CD14-positive monocyte (primary cell): ENCODE measurements at places on chromosomes 11 and 22.

DNA sequence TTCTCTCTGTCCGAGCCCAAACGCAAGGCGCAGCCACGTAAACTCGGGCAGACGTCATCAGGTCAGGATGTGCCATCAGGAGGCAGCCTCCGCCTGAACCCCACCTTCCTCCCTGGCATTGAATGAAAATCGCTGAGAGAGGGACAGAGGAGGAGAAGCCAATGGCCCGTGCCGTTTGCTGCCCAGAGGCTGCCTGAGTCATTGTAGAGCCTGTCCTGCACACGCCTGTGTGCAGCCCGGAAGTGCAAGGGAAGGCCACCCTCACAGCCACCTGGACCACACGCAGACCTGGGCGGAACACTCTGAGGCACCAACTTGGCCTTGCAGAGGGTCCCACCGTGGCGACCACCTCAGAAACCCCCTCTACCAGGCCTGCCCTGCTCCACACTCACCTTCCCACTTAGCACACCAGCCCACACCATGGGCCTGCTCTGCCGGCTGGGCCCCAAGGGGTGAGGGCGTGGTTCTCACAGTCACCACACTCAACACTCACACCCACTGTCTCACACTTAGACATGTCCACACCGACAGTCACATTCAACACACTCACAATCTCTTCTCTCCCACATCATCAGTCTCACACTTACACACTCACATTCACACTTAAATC is 9.1 kb downstream of the CHID1 start:
- DNase-seq, result no peak

DNA sequence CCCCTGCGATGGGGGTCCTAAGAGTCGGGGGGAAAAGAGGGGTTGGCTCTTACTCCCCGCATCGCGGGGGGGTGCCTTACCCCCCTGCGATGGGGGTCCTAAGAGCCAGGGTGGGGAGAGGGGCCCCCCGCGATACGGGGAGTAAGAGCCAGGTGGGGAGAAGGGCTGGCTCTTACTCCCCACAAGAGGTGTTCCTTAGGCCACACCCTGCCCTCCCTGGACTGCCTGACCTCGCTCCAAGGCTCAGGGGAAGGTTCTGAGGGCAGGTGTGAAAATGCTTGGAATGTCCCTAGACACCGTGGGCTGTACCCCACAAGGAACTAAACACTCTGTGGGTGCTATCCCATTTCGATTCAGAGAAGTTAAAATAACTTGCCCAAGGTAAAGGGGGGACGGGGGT is 7.8 kb downstream of the UNC93B1 start:
- DNase-seq, result no peak

GRCh38 chr22:21082248-21082647 is 36.5 kb downstream of the LRRC74B start:
- no peak for DNase-seq

DNA sequence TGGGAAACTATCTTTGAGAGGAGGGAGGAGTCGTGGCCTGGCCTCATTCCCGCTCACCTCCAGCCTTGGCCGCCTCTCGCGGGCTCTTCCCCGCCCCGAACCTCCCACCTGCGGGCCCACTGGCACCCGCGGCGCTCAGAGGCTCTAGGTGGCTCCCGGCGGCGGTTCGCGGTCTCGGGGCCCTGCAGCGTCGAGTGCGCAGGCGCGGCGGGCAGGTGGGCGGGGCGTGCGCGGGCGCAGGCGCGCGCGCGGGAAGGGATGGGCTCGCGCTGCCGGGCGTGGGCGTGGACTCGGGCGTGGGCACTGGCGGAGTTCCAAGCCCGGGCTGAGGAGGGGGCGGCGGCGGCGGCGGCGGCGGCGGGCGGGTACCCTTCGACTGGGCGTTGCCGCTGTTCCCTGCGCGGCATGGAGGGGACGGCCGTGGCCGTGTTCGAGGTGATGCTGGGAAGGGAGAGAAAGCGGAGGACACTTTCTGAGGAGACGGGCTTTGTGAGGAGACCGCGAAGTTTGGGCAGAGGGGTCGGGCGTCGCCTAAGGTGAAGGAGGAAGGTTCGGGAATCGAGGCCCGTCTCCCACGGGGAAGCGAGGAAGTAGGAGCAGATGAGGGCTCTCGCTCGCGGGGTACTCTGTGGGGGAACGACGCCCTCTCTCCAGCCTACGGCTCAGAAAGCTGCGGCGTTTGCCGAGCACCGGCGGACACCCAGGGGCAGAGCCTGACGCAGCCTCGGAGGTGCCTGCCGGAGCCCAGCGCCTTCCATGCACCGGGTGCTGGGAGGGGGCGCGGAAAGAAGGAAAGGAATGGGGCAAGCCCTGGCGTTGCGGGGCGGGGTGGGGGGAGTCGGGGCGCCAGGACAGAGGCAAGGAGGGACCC is 15.7 kb upstream of the SPTBN2 start:
- DNase-seq, result peak; percentile 44

DNA sequence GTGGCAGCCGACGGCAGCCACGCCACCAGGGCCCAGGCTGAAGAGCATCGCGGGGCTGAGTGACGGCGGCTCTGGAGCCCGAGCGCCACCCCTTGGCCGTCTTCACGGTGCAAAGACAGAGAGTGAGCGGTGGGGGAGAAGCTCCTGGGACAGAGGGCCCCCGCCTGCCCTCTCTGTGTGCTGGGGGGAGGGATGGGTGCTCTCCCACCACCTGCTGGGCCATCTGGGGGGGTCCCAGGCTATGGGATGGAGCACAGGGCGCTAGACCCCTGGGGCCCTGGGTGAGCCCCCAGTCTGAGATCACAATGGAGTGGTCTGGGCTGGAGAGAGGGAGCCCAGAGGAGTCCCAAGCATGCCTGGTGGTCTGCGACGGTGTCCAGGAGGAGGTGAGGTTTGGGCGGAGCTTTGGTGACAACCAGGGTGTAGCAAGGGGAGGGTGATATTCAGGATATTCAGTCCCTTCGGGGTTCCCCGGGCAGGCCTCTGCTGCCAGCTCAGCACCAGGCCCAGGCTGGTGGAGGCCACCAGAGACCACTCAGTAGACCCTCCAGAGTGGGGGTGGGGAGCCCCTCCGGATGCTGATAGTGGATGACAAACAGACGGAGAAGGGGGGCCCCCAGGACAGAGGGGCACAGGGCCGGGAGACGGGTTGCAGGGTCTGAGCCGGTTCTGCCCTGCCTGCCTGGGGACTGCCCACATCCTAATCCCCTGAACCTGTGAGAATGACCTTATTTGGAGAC is 78.1 kb upstream of the PRR5 start:
- DNase-seq, result no peak

GRCh38 chr11:103682318-103683184 is 353.9 kb upstream of the DDI1 start:
- DNase-seq, result peak; percentile 39

- DNase-seq, result no peak
These were observed 420 bp upstream of the TRIM44 start for GRCh38 chr11:35662061-35662648.

DNA sequence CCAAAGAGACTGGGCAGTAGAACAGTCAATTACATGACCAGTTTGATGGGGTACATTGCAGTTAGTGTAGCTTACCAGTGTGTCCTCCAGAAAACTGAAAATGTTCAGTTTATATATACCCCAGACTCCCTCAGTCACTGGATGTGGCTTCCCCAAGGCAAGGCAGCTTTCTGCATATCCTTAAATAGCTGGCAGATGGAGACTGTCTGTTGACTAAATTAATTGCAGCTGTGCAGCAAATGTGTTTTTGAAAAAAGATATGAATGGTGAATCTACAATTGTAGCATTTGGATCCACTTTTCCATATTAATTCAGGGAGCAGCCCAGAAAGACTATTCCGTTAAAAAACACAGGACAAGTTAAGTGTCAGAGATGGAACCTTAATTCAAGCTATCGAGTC is 565.1 kb upstream of the CCDC179 start:
- no peak for DNase-seq

GRCh38 chr11:22472306-22472705 is 134.1 kb downstream of the SLC17A6 start:
- DNase-seq, result no peak

DNA sequence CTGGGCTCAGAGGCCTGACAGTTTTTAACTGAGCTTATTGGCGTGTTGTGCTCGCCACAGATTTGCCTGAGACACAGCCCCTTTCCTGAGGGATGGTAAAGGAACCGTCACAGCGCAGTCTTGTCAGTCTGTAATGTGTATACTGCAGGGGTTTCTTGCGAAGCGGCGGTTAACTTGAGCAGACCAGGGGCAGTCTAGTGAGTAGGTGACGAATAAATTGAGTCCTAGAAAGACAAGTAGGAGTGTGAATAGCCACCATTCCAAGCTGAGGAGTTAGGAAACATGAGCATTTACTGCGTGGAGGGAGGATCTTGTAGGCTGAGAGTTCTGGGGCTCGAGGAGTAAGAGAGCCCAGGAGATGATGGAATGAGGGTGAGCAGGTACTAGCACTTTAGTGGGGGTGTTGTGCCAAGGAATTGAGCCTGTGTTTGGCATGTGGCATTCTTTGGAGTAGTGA is 1.4 kb downstream of the MED15 start:
- DNase-seq, result no peak

DNA sequence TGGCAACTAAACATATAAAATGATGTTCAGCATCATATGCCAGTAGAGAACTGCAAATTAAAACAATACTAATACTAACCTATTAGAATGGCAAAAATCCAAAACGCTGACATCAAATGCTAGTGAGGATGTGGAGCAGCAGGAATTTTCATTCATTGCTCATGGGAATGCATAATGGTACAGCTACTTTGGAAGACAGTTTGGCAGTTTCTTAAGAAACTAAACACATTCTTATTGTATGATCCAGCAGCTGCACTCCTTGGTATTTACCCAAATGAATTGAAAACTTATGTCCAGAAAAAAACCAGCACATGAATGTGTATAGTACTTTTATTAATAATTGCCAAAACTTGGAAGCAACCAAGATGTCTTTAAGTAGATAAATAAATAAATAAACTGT is 258.0 kb downstream of the TENM4 start:
- DNase-seq, result no peak

DNA sequence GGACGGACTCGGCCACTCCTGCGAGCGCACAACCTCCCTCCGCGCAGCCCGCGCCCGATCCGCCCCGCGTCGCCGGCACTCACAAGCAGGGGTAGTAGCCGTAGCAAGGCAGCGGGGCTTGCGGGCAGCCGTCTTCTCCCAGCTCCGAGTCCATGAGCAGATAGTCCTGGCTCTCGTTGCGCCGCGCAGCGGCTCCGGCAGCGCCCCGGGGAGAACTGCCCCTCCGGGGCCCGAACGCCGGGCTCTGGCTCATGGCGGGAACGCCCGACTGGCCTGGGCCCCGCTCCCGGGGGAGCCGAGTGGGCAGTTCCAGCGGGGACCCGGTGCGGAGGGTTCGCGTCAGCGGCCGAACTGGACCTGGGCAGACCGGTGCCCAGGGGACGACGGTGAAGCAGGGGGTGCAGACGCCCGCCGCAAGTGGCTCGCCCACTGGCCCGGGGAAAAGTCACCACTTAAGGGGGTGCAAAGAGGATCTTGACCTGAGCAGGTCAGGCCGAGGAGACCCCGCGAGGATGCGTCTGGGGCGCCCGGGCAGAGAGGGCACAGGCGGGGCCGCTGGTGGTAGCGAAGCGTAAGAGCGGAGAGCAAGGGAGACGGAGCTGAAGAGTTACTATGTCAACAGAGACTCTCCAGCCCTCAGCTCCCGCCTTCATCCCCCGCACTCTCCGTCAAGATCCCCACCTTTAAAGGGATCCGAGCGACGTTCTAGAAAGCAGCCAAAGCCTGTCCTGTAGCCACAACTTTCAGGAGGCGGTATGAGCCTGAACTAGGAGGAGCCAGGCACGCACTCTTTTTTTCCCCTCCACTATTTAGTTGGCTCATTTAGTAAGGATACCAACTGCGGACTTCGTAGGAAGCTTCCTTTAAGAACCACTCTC is at the start of gene TRPC6:
TRPC6 (minus strand) TSS at position 757 of the 878 bp plus-strand sequence; CDS start at position 253, 504 bp downstream.
- DNase-seq, result no peak

- DNase-seq, result no peak
These were observed 1.7 kb downstream of the TMEM184B start for GRCh38 chr22:38271101-38271500.

DNA sequence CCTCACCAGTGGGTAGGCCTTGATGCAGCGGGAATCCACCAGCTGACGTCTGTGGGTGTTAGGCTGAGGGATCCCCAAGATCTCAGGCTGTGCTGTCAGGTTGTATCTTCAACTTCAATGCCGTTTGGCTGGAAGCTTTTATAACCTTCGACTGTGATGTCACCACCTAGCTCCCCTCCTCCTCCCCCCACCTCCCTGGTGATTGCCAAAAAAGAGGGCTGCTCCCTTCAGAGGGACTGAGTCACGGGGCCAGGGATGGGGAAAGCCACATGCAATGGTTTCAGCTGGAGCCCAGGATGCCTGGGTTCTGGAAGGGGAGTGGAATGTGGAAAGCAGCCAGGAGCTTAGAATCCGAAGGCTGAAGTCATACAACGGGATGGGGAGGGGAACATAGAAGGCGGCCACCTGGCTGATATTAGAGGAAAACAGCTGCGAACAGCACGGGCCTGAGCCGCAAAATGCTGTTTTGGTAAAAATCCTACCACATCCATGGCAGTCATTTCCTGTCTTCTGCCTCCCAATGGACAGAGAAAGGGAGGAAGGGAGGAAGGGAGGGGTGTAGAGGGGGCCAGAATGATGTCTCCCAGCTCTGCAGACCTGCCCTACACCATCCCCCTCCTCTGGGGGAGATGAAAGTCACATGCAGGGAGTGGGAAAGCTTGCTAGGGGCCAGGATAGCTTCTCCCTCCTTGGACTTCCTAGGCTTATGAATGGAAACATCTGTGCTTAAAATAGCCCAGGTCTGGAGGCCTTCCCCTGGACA is at the start of gene LRRN4CL:
LRRN4CL (minus strand) TSS at position 110 of the 763 bp plus-strand sequence. CDS start 1,022 bp downstream, outside the sequence.
- no peak for DNase-seq

GRCh38 chr22:36328635-36329253 is 59.0 kb downstream of the MYH9 start:
- peak; percentile 67 for DNase-seq

GRCh38 chr11:122847466-122847865 is 9.2 kb downstream of the CRTAM start:
- peak; percentile 81 for DNase-seq

DNA sequence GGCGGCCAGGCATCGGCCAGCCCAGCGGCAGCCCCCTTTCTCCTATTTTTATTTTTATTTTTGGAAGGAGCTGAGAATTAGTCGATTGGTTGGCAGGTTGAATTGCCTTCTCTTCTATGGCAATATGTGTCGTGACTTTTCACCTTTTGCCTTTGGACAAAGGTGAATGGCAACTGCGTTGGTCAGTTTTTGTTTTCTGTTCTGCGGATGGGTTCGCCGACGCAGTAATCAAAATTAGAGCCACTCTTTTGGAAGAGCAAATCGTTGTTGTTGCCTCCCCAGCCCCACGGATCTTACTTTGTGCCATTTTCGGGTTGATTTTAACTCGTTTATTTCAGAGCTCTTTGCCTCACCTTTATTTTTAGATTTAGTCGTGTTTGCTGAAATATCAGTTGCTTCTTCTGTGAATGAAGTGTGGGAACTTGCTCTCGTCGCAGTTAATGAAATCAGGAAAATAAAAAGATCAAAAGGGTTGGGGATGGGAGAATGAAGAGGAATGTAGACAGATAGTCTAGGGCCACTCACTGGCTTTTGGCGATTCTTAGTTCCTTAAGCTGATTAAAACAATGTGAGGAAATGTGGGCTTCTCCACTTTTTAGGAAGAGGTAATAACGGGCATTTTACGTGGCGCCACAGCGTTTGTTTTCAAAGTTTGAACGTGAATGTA is 1.6 kb downstream of the CECR2 start:
- no peak for DNase-seq
